Right renal cortex interstitium (tissue), 3 donors: ENCODE measurements at places on chromosomes 6 and 20. TPM values are rescaled to one million over a fixed set of nuclear protein-coding genes. Genes with fewer than 3 reads are reported as not detected.

GRCh38 chr20:57530327-57530981 is 5.5 kb upstream of the CTCFL start:
- no peak for DNase-seq

DNA sequence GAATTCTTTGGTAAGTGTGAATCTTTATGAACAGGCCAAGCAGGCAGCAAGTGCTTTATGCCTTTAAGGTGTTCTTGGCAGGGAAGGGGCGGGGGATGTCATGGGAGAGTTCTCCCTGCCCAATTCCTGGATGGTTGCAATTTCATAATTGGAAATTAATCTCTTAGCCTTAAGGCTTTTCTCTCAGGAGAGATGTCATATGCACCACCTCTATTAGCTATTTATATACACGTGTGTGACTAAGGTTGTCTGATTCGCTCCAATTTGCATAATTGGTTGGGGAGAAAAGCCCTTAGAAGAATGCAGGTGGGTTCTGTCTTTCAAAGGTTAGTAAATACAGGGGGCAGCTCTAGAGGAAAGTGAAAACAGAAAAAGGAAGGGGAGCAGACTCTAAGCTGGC is 5.2 kb upstream of the ENPP5 start:
- no peak for DNase-seq

DNA sequence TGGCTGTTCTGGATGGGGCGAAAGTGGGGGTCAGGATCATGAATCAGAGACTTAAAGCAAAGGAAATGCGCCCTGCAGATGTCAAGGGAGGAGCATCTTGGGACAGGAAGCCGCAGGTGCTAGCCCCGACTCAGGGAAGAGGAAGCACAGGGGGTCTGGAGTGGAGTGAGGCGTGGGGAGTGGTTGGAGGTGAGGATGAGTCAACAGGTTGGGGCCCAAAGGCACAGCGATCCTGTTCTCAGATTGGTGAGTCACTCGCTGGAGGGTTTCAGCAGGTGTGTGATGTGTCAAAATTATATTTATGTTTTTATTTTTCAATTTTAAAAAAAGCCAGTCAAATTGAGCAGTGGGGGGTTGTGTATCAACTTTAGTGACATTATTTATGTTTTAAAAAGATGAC is 19.0 kb downstream of the PACSIN1 start:
- DNase-seq = no peak

GRCh38 chr6:161085246-161085645 is 93.7 kb downstream of the MAP3K4 start:
- DNase-seq = no peak

GRCh38 chr6:11066505-11067347 is 22.6 kb upstream of the ELOVL2 start:
- DNase-seq = no peak

- DNase-seq = no peak
Measured at GRCh38 chr6:106964954-106965353, 9.6 kb downstream of the CD24 start.

The POM121L2 gene
- polyA plus RNA-seq = not detected

The WDR46 gene
- polyA plus RNA-seq = 60.3 TPM
